ENCODE measurements at places on chromosomes 1 and 21.
A peak's percentile ranks its signal among the peaks of the same experiment; 100 is the strongest.

GRCh38 chr1:39574646-39575045, 1.9 kb downstream of the PABPC4 start:
- DNase-seq, result no peak

GRCh38 chr1:158163000-158163947, 17.4 kb upstream of the CD1D start:
- DNase-seq, result no peak

- DNase-seq, result no peak
Observed at GRCh38 chr1:207302618-207303393, 18.7 kb upstream of the CD55 start.

GRCh38 chr1:16165548-16165947, 9.7 kb upstream of the EPHA2 start:
- DNase-seq, result no peak

- no peak for DNase-seq
Observed at GRCh38 chr1:226915672-226915995, 24.5 kb upstream of the COQ8A start.

- no peak for DNase-seq
Observed at GRCh38 chr1:158035014-158035413, 41.6 kb downstream of the KIRREL1 start.

DNA sequence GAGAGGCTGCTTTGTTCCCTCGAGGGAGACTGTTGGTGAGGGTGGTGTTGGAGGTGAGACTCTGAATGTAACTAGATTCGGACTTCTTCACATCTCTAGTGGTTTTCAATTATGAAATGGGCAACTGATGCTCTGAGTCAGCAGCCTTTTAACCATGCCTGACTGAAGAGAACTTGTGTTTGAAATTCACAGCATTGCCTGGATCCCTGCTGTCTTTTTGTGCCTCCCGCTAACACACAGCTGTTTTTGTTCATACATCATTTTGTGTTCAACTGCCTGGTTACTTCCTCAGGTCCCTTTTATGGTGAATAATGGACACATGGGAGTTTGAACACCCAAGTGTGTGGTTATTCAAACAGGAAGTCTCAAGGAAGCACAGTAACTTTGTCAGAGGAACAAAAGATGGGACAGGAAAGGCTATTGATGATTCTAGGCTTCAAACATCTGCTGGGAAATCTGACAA, 16.8 kb downstream of the LAMC1 start:
- DNase-seq, result no peak

DNA sequence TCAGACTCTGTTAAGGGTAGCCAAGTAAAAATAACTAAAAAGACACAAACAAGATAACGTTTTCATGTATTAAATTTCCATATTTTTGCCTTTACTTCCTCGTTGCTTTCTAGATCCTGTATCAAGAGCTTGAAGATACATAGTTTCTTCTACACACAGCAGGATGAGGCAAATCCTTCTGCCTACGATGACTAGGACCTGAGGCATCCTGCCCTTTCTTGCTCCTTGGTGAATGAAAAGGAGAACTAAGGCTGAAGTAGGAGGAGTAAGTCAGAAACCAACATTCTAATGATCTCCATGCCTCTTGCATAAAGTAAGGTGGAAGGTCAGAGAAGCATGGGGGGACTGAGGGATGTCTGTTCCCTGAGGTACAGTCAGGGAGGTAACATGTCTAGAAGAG, 102.6 kb downstream of the GPATCH2 start:
- no peak for DNase-seq

DNA sequence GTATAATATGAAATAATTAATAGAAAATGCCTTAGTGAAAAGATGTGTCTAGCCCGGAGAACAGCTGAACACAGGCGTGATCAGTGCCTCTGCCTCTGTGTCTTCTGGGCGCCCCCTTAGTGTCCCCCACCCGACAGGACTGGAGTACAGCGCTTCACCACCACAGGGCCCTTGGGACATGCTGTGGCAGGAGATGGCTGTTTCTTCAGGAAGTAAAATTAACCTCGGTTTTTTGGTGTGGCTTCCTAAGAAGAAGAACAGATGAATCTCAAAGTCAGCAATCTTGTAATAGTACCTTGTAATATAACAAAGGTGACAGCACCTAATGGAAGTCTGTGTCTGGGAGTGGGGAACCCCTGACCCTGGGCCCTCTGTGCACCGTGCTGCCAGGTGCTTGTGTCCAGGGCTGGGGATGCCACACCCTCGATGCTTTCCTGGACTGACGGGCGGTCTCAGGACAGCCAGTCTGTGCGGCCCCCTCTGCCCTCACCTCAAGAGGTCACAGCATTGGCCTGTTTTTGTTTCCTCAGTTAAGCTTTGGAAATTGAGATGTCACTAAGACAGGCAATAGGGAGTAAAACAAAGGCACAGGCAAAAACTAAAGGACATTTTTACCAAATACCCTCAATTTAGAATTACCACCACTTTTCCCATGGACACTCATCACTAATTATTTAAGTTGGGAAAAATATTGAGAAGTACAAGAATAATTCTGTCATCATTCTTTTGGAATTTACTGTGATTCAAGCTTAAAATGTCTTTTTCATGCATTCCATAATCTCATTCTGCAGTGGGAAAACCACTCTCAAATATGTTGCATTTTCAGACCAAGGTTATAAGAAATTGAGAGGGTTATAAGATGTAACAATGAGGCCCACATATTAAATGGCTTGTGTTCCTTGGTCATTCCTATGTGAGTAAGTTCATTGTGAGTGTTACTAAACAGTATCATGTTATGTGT, 79.3 kb downstream of the ADARB1 start:
- no peak for DNase-seq

DNA sequence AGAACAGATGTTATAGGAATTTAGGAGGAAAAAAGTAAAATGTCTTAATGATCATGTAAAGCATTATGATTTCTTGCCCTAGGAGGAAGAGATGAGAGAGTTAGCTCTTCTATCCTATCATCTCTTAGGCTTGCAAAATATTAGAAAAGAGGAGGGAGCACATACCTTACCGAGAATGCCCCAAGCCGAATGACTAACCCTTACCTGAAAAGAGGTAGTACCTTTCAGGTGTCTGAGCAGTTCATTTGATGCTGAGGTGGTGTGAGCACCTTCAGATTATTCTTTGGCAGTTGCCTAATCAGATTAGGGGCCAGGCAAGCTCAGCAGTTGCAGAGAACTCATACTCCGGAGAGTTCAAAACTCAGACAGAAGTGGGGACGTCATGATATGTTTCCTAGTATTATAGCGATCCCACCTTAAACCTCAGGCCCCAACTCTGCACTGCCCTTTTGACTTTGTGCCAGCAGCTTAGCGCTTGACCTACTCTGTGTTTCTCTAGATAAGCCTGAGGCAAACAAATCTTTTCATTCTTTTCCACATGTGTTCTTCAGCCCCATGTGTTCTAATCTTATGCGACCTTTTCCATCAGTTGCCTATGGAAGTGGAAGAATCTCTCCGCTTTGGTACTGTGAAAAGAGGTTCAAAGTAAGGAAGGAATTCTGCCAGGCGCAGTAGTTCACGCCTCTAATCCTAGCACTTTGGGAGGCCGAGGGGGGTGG, 52.5 kb downstream of the ATP2B4 start:
- DNase-seq, result no peak

GRCh38 chr1:92538413-92539061, 51.8 kb upstream of the GFI1 start:
- DNase-seq, result no peak

GRCh38 chr1:61782771-61783170, 40.5 kb downstream of the PATJ start:
- peak; percentile 39 for DNase-seq

DNA sequence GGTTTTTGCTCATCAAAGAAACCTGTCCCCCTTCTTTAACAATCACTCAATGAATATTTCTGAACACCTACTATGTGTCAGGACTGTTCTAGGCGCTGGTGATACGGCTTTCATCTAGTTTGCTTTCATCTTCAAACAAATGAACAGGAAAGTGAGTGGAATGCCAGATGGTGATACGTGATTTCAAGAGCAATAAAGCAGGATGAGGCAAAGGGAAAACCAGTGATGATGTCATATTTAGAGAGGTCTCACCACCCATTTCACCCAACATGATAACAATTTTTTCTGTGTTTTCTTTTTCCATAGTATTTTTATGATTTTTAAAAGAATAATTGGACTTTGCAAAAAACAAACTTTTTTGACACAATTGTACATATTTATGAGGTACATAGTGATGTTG, 11.3 kb upstream of the SLC6A17 start:
- no peak for DNase-seq

DNA sequence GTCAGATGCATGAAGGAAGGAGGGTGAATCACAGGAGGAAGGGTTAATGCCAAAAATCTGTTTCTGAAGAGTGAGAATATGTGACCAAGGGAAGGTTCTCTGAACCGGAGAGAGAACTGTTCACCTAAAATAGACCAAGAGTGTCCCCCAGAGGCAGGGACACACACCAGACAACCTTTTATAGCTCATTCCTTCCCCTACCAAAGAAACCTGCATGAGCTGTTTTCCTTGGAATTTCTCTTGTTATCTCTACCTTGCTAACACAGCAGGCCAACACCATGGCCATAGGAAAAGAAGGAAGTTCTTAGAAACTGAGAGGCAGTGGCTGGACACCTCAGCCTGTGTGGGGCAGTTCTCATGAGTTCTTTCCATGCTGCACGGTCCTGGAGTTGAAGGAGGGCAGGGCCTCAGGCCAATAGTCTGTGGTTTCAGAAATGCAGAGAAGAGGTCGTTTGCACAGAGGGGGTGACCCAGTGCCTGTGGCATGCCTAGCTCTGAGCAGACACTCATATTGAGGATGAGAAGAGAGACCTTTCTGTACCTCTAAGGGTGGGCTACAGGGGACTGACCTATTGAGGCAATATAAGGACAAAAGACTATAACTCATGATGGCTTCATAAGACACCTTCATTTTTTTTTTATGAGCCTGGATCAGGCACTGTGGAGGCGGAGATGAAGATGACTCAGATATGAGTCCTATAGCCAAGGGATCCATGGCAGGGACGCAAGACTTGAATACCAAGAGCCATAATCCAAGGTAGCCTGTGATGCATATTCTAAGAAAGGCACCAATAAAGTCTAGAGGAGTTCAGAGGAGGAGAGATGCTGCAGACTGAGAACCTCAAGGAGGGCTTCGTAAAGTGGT, 39.4 kb downstream of the IGFN1 start:
- DNase-seq, result no peak

DNA sequence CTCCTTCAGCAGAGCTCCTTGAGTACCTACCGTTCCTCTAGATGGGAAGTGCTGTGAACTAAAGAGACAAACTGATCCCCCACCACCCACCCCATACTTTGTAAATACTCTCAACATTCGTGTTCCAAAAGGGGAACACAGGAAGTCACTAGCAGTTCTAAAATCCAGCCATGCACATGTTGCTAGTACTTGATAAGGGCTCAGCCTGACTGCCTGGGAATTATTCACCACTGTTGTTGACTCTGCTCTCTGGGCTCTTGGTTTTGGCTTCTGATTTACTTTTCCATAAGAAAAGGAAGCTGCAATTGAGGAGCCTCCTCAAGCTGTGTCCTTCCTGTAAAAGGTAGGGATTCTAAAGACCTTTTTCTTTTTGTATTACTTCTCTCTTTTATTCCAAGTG, 67.5 kb downstream of the IVNS1ABP start:
- no peak for DNase-seq

DNA sequence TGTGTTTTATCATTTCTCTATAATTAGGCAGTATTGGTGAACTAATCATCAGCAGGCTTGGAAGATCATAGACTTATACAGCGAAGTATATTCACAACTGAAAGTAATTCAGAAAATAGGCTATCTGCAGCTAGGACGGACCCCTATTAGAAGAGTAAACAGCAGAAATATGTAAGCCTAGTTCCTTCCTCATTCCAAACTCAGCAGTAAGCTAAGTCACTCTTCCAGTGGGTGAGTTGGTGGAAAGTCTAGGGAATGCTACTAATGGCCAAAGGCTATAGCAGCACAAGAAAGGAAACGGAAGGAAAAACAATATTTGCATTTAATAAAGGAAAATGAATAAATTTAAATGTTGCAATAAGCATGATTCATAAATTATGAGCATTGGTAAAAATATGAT, 918.1 kb upstream of the TMPRSS15 start:
- no peak for DNase-seq

DNA sequence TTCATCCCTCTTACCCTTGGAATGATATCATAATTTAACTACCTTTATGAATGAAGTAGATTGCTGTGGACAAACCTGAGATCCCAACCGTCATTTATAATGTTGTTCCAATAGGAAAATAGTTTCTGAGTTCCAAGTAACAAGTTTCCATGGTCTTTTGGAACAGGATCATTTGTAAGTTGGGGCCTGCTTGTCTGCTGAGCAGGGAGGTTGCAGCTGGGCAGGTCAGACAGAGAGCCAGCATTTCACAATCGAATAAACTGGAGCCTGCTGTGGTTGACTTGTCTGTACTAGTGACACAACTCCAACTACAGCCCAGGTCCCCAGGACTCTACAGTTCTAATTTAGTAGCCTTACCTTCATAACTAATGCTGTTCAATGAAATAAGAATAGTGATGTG, 18.6 kb upstream of the RALGPS2 start:
- no peak for DNase-seq

- DNase-seq, result no peak
Observed at GRCh38 chr1:50155541-50155940, 46.8 kb downstream of the ELAVL4 start.

GRCh38 chr1:39833621-39834385, 45.1 kb upstream of the BMP8B start:
- DNase-seq, result no peak

DNA sequence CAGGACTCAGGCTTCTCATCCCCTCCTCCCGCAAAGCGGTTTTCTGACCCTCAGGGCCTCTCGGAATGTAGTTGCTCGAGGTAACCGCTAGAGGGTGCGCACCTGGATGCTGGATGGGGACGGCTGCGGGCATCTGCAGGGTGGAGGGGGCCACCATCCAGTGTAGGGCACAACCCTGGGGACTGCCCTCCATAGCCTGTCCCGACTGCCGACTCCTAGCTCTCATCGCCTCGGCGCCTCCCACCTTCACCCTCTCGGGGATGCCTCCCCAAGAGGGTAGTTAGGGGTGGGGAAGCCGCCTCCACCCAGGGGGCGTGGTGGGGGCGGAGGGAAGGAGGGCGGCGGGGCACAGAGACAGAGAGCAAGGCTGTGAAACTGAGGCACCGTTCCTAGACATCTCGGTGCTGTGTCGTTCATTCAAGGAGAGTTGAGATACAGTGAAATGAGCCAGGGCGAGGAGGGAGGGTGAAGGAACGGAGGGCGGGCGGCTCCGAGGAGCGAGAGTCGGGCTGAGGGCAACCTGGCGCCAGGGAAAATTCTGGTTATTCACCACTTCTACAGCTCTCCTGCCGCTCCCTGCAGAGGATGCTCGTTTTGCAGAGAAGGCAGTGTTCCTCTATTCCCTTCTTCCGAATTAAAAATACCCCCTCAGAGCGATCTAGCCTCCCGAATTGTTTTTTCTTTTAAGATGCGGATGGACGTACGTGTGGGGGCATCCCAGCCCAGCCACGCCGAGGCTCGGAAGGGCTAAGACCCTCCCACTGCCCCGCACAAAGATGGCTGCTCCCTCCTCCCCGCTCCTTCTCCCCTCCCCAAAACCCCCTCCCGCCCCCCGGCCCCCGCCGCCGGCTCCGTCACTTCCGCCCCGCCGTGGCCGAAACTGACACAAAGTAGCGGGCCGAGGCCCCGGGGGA, at the start of gene ATP8B2:
Gene ATP8B2, plus strand, starts transcription at position 857 of the 914 bp plus-strand sequence. CDS start 2,617 bp downstream, outside the sequence.
- DNase-seq, result peak; percentile 56
